ENCODE measurements at places on chromosomes 2 and 18.

DNA sequence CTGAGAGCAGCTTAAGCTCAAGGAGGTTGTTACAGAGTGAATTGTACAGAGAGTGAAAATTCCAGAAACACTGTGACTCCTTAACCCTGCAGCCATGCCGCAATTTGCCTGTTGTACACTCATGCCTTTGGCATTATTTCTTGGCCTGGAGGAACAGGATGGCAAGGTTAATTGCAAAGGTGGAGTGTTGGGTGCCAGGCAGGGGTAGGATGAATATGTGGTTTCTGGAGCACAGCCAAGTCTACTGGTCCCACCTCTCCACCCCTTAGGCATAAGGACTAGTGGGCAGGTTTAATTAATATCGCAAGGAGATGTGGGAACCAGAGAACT lies 250.2 kb downstream of the LRRTM1 start:
- no peak for DNase-seq

GRCh38 chr2:70664525-70664924 lies 103.5 kb downstream of the ADD2 start:
- no peak for DNase-seq

GRCh38 chr2:86186431-86186830 lies 8.8 kb downstream of the IMMT start:
- DNase-seq = no peak

DNA sequence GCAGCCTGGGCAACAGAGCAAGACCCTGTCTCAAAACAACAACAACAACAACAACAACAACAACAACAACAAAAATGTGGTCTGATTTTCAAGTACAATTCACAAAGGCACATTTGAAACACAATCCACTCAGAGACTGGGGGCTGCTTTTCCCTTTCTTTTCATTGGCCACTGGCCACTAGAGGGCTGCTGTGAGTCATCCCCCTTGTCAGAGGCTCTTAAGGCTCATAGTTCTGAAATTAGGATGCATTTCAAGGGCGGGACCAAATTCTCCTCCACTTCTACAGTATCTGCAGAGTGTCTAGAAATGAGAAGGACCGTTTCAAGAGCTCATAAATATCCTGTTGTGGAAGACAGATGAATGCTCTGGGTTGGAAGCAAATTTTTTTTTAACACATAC lies 285.4 kb downstream of the NRXN1 start:
- no peak for DNase-seq
